ENCODE measurements at places on chromosomes 4 and X. TPM values are rescaled to one million over a fixed set of nuclear protein-coding genes. Genes with fewer than 3 reads are reported as not detected.

Gene TECRL
- total RNA-seq = 828 TPM

Gene ADAMTS3
- total RNA-seq = 1.2 TPM

Gene PRDM5
- total RNA-seq = 18.8 TPM

Gene TMEM47
- total RNA-seq = 40.8 TPM

Gene FAM53A
- total RNA-seq = 1.1 TPM
